ENCODE measurements at places on chromosomes 2 and 18.

- no peak for DNase-seq
These were observed 39.6 kb upstream of the DAPL1 start for GRCh38 chr2:158755310-158756087.

DNA sequence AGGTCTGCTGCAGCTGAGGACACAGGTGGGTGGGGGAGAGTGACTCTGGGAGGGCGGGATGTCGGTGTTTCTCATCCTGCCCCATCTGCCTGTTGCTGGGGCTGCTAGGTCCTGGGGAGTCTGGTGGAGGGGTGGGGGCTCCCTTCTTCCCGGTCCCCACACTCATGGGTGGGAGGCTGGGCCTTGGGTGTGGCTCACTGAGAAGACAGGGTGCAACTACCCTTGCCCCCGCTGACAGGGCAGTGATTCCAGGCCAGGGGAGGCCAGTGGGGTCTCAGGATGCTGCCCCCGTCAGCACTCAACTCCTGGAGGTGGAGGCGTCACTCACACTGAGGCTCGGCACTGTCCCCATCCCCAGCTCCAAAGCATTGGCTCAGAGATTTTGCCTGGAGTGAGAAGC lies 7.7 kb upstream of the NFATC1 start:
- no peak for DNase-seq

DNA sequence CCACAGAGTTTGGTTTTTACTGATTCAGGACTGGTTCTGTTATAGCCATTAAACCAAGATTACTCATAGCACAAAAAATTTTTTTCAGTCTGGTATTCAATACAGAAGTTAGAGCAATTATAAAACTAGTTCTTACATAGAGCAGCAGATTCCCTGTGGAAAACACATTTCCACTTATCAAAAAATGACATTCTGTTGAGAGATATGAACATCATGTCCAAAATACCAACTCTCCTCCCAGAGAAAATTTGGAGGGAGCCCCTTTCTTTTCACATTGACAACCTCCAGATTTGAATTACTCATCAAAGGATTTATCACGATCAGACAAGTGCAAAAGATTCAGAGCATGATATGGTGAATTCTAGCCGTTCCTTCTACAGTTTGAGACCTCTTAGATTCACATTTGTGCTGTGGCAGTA lies 126.8 kb upstream of the SERPINE2 start:
- no peak for DNase-seq

DNA sequence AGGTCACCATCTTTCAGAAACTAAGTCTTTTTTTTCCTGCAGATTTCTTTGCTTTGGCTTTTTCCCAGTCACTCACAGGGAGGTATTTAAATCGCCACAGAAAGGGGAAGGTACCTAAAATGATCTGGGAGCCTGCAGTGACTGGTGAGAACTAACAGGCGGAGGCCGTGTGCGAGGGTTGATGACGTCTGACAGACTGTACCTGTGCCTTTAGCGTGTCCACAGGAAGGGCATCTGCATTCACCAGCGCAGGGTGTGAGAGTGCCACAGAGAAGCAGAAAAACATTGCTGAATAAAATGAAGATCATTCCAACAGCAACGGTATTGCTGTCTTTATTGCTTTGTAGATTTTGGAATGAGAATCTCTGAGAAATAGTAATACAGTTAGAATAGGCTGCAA lies 5.7 kb downstream of the CTDP1 start:
- DNase-seq, result no peak

GRCh38 chr18:56235481-56236013 lies 402.8 kb downstream of the TXNL1 start:
- no peak for DNase-seq

DNA sequence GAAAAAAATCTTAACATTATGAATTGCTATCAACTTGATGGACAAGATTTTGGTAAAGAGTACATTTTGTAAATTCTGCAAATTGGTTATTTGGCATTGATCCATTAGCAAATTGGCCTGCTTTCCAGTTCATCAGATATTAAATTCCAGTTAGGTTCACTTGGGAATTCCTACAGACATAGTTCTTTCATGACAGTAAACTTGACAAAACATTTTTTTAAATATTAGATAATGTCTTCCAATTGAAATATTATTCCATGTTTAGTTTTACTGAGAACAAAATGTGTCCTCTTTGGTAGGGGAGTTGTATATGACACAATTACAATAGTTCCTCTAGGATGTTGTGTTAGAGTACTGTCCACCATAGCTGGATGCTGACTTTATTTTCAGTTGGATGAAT lies 141.9 kb downstream of the LCLAT1 start:
- no peak for DNase-seq

GRCh38 chr18:76922107-76922506 lies 99.8 kb downstream of the ZNF236 start:
- peak; percentile 82 for DNase-seq

GRCh38 chr18:31506024-31506742 lies 8.2 kb downstream of the DSG2 start:
- DNase-seq, result no peak

DNA sequence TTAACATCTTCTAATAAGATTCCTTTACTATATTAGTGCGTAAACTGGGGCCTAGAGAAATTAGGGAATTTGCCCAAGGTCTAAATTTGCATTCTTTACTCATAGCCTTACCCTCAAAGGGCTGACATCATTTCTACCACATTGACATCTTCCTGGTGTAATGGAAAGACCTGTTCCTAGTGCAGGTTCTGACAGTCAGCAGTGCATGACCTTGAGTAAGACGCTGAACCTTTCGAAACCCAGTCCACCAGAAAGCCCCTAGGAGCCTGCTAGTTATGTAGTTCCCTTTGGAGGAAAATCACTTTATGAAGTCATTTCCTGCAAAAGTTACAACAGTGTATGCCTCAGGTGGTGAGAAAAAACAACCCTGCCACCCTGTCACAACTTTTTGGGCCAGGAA lies 388.3 kb downstream of the TNS1 start:
- peak; percentile 57 for DNase-seq

- no peak for DNase-seq
These were observed 44.8 kb downstream of the POLE4 start for GRCh38 chr2:75003276-75003675.

DNA sequence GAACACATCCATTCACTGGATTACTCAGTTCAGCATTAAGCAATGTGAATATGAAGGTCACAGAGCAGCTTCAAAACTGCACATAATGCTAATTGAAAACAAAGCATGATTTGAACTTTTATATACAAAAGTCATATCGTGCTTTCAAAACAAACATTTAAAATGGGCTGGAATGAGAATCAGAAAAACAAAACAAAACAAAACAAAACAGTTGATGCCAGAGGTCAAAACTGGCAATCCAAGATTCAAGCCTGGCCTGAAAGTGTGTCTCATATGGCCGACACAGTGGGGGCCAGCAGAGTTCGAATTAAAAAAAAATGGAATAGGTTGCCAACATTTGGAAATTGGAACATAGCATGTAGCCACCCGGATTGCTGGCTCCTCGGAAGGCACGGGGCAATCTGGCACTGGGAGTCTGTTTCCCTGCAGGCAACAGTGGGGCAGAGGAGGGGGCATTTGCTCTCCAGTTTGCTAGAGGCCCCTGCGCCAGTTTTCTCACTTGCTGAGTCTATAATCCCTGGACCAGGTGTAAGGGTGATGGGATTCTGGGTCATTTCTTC lies 294.4 kb downstream of the ZNF521 start:
- DNase-seq, result no peak

- peak; percentile 57 for DNase-seq
These were observed 42.4 kb upstream of the MTIF2 start for GRCh38 chr2:55311444-55311870.

DNA sequence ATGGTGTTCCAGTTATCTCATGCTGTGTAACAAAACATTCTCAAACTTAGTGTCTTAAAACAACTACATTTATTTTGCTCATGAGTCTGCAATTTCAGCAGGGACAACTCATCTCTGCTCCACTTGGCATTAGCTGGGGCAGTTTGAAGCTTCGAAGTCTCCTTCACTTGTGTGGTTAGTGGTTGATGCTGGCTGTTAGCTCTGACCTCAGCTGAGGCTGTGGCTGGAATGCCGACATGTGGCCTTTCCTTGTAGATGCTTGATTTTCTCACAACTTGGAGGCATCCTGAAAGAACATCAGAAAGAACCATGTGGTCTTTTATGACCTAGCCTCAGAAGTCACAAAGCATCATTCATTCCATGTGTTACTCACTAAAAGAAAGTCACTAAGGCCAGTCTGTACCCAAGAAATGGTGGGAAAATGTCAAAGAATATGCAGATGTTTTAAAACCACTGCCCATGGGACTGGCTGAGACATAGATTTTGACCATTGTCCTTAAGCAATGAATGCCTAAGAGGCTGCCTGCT lies 3.8 kb upstream of the TMSB10 start:
- no peak for DNase-seq

DNA sequence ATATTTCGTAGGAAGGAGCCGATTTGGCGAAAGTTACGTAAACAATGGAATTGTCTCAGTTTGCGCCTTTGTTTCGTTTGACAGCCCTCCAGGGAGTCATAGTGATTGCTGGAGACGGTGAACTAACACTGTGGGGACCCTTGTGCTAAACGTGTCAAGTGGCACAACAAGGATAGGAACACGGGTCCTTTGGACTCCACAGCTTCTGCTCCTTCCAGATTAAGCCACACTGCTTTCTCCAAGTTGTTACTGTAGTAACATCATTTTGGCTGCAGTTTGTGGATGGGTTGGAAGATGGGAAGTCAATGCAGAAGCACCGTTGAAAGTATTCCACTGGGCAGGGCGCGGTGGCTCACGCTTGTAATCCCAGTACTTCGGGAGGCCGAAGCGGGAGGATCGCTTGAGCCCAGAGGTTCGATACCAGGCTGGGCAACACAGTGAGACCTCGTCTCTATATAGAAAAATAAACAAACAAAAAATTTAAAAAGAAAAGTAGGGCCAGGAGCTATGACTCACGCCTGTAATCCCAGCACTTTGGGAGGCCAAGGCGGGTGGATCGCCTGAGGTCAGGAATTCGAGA lies 636 bp upstream of the IMMT start:
- DNase-seq, result no peak

DNA sequence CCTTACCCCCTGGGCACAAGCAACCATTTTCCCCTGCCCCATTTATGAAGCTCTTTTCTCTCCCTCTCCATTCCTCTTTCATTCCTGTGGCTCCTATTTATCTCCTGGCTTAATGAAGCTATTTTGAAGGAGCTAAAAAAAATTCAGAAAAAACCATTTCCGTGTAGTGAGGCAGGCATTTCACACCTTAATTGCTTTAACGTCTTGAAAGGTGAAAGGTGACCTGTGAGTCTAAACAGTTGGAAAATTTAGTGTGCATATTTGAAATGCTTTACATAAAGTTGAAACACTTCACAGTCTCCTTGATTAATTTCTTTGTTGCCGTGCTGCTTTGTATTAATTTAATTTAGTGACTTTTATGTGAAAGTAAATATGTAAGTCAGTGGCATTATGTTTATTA lies 83.6 kb downstream of the LTBP1 start:
- DNase-seq, result no peak

GRCh38 chr18:76970770-76971559 lies 148.6 kb downstream of the ZNF236 start:
- DNase-seq, result no peak

DNA sequence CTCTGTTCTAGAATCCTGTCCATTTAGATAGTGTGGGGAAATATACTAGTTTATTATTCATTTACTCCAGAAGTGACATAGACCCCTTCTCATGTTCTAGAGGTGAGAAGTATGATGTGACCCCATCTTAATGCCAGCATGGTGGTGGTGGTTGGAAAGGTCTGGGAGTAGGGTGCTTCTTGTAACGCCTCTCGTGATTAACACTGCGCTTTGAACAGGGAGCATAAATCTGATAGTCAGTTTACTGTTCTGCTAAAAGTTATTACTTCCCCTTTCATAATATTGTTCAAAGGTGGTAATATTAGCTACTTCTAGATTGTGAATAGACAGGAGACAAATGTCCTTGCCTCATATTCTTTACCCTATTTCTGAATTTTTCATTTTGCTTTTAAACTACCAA lies 35.6 kb downstream of the EHBP1 start:
- DNase-seq, result no peak

GRCh38 chr2:181190711-181191110 lies 210.3 kb downstream of the UBE2E3 start:
- DNase-seq, result no peak

GRCh38 chr2:156892467-156893281 lies 364.8 kb upstream of the GALNT5 start:
- DNase-seq, result no peak

- DNase-seq, result no peak
These were observed 7.7 kb downstream of the RTP5 start for GRCh38 chr2:241877197-241877685.

DNA sequence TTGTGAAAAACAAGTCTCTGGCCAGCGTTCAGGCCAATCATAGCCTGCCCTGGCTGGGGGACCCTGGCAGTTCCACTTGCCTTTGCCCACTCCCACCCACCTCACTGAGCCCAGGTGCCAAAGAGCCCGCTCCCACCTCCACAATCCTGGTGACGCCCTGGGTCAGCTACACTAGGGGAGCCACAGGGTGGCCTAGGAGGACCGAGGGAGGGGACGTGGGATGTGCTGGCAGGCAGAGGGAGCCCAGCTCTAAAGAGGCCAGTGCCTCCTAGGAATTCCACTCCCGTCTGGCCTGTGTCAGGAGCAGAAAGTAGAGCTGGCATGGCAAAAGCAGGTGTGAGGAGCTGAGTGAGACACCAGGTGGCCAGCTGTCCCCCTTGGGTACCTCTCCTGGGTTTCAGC lies 49.3 kb downstream of the TNS1 start:
- DNase-seq, result no peak

DNA sequence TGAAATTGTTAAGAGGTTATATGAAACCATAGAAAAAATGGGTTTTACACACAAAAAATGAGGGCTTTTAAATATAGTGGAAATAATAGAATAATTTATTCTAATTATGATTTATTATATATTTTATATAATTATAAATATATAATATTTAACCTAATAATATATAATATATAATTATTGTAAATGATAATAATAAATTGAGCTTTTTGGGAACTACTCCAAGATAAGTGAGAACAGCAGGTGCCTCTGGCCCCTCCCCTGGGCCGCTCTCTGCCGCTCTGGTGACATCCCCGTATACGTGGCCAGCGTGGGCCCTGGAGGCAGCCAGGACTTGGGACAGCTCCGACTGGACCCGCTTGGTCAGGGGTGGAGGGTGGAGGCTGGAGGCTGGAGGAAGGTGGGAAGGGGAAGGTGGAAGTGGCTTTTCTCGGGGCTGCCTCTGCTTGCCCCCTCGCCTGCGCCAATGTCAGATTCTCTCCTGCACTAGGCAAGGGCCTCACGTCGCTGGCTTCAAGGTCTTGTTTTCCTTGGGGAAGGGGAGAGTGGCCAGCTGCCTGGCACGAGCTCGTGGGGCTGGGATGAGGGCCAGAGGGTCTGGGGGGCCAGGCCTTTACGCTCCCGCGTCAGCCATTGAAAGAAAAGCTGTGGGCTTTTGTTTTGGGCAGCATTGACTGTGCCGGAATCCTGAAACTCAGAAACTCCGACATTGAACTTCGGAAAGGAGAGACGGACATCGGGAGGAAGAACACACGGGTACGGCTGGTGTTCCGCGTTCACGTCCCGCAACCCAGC lies 54.8 kb downstream of the NFATC1 start:
- no peak for DNase-seq

GRCh38 chr2:208711598-208711997 lies 305.0 kb downstream of the PTH2R start:
- DNase-seq, result no peak

Measured in GM13976 (cell line).